M059J (cell line): ENCODE measurements at places on chromosomes 7 and 10.

- no peak for DNase-seq
Measured at GRCh38 chr7:140229591-140230515, 53.1 kb upstream of the KDM7A start.

- no peak for DNase-seq
Measured at GRCh38 chr10:89352802-89353201, 25.0 kb downstream of the IFIT3 start.

DNA sequence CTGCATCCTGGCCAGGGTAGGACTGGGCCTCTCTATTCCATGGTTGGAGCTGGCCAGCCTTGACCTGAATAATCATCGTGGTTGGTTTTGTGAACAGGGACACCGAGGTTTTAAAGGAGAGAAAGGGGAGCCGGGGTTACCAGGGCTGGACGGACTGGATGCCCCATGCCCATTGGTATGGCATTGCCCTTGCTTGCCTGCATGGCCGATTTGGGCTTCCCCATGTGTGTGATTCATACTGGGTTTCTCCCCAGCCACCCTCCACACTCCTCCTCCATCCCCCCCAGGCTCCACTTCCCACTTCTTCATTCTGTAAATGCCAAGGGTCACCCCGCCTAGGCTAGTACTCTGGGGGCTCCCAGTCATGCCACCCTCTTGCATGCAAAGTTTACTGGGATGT lies 98.8 kb upstream of the MACROH2A2 start:
- no peak for DNase-seq

GRCh38 chr7:98196706-98197605 lies 14.3 kb upstream of the BHLHA15 start:
- no peak for DNase-seq
